Tongue (tissue), 3 donors: ENCODE measurements at places on chromosomes 1 and 21.

- no peak for DNase-seq
Observed at GRCh38 chr1:74824497-74825107, 91.7 kb downstream of the TYW3 start.

DNA sequence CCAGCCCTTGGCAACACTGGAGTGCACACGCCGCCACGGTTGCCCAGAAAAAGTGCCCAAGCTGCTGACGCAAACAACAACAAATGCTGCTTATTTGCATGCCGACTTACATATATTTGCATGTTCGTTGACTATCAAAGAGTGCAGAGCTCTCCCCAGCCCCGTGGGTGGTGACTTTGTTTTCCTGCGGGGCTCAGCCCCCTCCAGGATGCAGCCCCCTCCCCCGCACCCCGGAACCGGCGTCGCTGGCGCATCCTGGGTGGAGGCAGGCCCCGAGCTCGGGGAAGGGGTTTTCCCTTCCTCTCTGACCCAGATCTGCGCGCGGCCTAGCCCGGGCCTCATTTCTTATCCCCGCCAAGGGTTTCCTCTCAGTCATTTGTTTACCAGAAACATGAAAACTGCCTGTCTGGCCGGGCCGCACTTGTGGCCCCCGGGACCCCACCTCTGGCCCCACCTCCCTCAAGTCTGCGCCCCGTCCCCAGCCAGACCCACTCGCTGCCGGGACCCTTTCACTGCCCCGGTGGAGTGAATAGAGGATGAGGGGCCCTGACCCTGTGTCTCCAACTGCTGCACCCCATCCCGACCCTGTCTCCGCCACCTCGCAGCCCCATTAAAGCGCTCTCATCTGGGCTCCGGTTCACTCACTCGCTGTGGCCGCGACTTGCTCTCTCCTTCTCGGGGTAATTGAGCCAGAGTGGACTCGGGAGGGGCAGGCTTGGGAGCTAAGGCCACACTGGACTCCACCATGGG is 5.5 kb downstream of the TNFRSF25 start:
- no peak for DNase-seq

GRCh38 chr1:41811051-41811795 is 107.5 kb downstream of the HIVEP3 start:
- no peak for DNase-seq

- no peak for DNase-seq
Observed at GRCh38 chr1:108521990-108522393, 37.9 kb upstream of the EEIG2 start.

DNA sequence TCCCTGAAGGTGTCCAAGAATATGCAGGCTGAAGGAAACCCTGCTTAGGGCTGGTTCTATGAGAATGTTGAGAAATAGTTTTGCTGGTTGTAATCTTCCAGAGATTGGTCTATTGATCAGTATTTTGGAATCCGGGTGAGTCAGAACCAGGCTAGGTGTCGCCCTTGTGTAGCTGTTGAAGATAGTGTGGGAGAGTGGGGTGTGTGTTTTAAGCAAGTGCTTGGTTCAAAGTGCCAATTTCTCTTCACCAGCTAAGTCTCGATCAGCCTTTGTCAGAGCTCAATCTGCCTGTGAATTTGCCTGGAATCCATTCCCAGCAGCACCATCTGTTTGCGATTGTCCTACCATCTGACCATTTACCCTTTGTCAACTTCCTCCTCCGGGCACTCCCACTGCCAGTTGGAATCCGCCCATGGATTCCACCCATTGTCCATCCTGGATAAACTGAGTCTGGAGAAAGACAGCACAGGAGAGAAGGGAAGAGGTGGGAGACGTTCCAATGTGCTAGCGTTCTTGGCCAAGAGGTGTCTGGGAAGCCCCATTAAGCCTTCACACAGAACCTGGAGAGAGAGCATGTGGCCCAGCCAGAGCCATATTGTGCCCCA is 59.4 kb upstream of the CYP2J2 start:
- no peak for DNase-seq

DNA sequence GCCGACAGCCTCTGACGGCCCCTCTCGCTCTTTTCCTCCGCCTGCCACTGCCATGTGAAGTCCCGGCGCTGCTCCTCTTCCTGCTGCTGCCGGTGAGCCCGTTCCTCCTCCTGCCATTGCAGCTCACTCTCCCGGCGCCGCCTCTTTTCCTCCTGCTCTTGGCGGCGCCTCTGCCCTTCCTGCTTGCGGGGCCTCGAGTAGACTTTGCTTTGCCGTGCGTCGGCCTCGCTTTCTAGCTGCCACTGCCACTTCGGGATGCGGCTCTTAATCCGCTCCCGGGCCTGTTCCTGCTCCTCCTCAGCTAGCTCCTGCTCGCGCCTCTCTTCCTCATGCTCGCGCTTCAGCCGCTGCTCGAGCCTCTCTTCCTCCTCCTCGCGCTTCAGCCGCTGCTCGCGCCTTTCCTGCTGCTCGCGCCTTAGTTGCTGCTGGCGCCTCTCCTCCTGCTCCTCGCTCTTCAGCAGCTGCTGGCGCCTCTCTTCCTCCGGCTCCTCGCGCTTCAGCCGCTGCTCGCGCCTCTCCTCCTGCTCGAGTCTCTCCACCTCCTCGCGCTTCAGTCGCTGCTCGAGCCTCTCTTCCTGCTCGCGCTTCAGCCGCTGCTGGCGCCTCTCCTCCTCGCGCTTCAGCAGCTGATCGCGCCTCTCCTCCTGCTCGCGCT is 4.3 kb downstream of the TCHH start:
- peak; percentile 46 for DNase-seq

- no peak for DNase-seq
Observed at GRCh38 chr1:5684791-5685190, 307.4 kb downstream of the NPHP4 start.

GRCh38 chr1:25068829-25069228 is 138.8 kb upstream of the RUNX3 start:
- DNase-seq: no peak

GRCh38 chr1:227935826-227936225 is 11.9 kb downstream of the WNT9A start:
- DNase-seq: no peak

- no peak for DNase-seq
Observed at GRCh38 chr21:29689753-29690152, 250.0 kb downstream of the GRIK1 start.

DNA sequence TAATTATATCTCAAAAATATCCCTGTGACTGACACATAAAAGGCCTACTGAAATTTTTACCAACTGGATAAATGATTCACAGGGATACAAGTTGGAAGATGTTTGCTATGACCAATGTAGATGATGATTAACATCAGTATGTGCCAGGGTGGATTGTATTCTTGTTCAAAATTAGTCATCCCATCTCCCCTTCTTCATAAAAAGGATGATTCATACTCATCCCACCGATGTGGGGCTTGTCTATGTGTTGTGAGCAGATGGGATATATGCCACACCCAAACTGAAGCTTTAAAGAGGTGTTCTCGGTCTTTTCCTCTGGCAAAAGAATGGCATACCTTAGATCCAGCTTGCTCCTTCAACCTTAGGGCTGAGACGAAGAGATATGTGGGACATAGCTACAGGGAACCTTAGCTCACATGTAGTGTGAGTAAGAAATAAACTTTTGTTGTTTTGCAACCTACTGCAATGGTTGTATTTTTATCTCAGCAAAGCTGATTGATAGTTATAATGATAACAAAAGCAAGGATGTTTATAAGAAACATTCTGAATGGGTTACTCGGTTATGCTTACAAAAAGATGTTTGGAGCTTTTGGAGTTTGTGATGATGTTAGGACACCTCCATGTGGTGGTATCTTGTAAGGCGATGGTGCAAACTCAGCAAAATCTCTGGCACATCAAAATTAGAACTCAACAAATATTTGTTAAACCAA is 29.4 kb downstream of the SPATA17 start:
- peak; percentile 7 for DNase-seq

DNA sequence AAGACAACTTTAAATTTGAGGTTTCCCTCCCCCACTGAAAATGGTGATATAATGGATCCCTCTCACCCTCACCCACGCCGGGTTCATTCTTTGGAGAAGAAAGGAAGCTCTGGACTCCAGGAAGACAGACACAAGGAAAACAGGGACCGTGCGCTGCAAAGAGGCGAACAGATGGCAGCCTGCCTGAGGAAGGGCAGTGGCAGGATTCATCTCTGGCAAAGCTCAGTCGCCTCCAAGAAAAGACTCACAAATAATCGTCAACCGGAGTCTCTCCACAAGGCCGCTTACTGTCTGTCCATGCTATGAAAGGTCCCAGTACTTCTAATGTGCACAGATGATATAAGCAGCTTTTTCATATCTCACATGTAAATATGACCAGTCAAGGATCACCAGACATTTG is 110.3 kb downstream of the TIAM1 start:
- no peak for DNase-seq

DNA sequence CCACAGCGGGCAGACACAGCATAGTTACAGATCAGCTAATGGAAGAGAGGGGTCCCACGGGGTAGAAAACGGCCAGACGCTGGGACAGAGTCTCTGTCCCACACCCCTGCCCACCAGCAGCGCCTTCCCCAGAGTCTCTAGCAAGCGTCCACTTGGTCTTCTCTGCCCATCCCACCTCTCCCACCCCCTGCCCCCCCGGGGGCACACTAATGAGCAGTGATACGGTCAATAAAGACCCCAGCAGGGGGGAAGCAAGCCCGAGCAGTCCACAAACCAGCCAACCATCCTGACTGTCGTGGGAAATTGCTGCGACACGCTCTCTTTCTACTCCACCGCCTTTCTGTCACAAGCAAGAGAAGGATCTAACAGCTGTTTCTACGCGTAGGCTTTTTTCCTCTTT is 374.7 kb downstream of the NPHP4 start:
- peak; percentile 28 for DNase-seq

DNA sequence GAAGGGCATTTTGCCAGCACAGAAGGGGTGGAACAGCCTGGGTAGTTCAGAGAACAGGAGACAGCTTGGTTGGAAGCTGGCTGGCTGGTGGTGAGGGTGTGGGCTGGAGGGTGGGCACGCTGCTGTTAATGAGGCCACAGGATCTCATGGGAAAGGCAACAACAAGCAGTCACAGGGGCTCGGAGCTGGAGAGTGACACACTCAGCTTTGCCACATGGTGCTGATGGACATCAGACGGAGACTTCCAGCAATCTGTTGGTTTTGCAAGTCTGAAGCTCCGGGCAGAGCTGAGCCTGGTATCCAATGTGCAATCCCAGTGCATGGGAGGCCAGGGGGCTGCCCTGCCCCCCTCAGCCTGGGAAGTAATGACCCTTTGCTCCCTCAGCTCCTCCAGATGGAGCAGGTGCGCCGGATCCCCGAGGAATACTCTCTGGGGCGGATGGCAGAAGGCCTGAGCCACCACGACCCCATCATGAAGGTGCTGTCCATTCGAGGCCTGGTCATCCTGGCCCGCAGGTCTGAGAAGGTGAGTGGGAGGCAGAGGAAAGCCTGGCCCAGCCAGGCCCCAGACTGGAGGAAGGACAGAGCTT is 15.6 kb upstream of the TTC4 start:
- DNase-seq: no peak

GRCh38 chr1:53197291-53198200 is 922 bp downstream of the CPT2 start:
- DNase-seq: peak; percentile 37

GRCh38 chr1:11473491-11474034 is 5.4 kb upstream of the DISP3 start:
- peak; percentile 77 for DNase-seq

DNA sequence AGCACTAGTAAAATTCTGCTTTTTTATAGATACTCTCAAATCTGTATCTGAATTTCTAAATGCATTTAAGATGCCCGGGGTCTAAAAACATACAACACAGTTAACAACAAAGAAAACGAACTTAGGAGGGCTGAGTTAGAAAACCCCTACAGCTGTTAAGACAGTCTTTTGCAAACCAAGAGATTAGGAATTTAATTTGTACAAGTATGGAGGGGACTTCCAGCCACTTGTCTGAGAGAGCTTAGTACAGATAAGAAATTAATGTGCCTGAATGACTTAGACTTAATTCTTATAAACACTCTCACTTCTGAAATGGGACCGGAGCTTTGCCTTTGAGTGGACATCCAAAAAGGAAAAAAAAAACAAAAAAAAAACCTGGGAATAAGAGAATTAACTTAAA is 61.6 kb downstream of the SMYD3 start:
- DNase-seq: peak; percentile 8

DNA sequence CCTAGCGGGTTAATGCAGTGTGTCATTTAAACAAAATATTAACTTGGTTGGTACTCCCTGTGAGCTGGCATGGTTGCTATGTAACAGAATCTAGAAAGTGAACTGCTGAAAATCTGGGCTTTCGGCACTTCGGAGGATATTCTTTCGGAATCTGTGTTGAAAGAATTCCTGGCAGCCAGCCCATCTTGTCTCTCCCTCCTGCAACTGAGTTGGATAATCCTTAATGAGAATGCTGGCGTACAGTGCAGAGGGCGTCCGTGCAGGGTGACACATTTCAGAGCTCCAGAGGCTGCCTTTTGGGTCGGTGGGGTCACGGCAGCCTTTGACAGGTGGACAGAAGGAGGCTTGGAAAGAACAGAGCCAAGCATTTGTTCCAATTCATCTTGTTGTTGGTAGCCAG is 3.7 kb downstream of the KAZN start:
- peak; percentile 88 for DNase-seq

- no peak for DNase-seq
Observed at GRCh38 chr1:19668888-19669287, 4.2 kb downstream of the HTR6 start.

- DNase-seq: no peak
Observed at GRCh38 chr1:225423518-225423855, 4.4 kb downstream of the LBR start.

GRCh38 chr1:225977937-225978748 is 21.0 kb downstream of the SDE2 start:
- DNase-seq: no peak
